ENCODE measurements at places on chromosomes 16 and 17.

DNA sequence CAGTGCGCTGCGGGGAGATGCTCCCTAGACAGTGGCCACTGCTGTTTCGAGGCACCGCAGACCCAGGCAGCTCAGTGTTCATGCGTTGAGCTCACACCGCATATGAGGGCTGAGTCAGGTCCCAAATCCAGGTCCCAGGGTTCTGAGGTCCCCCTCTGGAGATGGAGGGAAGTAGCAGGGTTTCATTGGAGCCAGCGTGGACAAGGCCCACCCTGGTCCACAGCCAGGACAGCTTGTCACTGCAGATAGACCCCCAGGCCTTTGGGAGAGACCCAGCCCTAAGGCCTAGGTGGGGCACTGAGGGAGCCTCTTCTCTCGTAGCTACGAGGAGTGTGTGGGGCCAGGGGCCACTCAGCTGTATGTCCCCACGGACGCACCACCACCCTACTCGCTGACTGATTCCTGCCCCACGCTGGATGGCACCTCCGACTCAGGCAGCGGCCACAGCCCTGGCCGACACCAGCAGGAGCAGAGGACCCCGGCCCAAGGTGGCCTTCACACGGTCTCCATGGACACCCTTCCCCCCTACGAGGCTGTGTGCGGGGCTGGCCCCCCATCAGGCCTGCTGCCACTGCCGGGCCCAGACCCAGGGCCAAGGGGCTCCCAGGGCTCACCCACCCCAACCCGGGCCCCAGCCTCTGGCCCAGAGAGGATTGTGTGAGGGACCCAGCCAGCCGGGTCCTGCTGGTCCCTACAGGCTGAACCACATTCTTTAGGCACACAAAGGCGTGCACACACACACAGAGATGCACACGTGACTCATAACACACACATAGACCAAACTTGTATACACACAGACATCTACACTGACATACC, 53.4 kb downstream of the BEAN1 start:
- no peak for DNase-seq

GRCh38 chr16:55839115-55839514, 6.2 kb upstream of the CES1 start:
- DNase-seq = no peak

GRCh38 chr17:76363107-76363842, 9.6 kb upstream of the PRPSAP1 start:
- no peak for DNase-seq

DNA sequence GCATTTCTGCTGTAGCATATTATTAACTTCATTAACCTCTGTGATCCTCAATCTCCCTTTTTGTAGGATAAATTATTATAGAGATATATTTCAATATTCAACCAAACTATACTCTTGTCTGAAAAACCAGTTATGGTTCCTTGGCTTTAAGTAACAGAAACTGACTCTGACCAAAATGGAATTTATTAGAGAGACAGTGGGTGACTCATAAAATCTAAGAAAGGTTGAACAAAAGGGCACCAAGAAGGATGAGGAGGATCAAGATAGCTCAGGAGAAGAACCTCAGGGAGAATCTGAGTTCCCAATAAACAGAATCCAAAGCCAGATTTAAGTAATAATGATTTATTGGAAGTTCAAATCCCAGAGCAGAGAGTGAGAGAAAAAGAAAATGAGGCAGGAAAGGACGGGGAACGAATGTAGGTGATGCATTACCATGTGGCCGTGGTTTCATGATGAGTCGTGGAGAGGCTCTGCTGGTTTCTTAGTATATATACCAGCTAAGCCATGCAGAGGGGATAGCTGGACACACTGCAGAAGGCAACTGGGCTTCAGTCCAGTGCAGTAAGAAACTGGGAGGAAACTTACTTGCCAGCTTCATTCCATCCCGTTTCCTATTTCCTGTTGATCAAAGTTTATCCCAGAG, 151.5 kb upstream of the GOT2 start:
- DNase-seq = no peak

DNA sequence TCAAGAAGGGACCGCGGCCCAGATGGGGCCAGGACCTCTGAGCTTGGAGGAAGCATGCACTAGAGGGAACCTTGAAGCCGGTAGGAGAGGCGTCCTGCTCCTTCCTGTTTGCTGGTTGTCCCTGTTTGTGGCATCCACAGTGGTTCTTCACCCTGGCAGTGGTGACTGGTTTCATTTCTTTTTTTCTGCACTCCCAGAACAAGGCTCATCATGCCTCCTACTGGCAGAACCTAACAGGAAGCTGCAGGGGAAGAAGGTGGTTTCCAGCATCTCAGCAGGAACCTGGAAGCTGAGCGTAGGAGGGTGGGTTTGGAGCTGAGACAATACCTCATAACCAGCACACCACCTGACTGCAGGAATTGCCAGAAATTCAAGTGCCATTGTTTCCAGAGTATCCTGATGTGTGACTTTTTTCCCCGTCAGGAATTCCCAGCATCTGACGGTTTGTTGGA, 5.8 kb downstream of the TMEM231 start:
- DNase-seq = no peak

All from NCI-H2081 treated with DMSO at 0.1 percent for 48 hours (cell line).